ENCODE measurements at places on chromosomes 12 and 14. TPM values are rescaled to one million over a fixed set of nuclear protein-coding genes. Genes with fewer than 3 reads are reported as not detected.

GRCh38 chr14:77338302-77338701 is 17.5 kb downstream of the GSTZ1 start:
- no peaks in the 10 kb centered on the region for H3K36me3 ChIP-seq
- no peak for DNase-seq
- H3K27ac ChIP-seq, result no peak overlapping the region
- H3K4me1 ChIP-seq, result no peaks in the 10 kb centered on the region
- no peaks in the 10 kb centered on the region for H3K27me3 ChIP-seq

The KLHL42 gene
- total RNA-seq, result 7.1 TPM

DNA sequence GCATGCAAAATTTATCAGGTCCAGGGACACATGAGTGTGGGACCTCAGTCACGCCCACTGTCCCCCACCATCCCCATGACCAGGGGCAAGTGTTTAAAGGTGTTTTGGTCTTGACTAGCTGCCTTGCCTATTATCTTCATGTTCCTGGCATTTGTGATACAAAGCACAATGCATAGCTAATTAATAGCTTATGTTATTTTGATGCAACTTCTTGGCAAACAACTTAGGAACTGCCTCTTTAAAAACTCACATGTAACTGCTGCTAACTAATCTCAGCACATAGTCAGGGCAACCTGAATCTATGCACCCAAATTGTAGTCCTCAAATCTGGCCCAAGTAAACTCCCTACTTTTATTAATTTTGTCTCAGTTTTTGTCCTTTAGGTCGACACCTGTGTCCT is 7.4 kb upstream of the OR6J1 start:
- H3K27me3 ChIP-seq, result no peaks in the 10 kb centered on the region
- no peaks in the 10 kb centered on the region for H3K4me1 ChIP-seq
- no peaks in the 10 kb centered on the region for H3K36me3 ChIP-seq
- no peak overlapping the region for H3K27ac ChIP-seq
- no peak for DNase-seq

The NELL2 gene
- total RNA-seq, result 0.42 TPM

DNA sequence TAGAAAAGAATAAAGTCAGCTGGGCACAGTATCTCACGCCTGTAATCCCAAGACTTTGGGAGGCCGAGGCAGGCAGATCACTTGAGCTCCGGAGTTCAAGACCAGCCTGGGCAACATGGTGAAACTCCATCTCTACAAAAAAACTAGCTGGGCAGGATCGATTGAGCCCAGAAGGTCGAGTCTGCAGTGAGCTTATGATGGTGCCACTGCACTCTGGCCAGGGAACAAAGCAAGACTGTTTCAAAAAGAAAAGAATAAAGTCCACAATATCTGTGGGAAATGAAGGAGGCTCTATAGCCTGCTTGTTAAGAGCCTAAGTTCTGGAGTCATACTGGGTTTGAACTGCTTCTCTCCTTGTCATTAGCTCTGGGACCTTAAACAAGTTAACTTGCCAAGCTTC is 7.9 kb downstream of the MAPK1IP1L start:
- H3K36me3 ChIP-seq, result peaks cover 79% of the 10 kb centered on the region
- H3K4me1 ChIP-seq, result peaks cover 73% of the 10 kb centered on the region
- no peak overlapping the region for H3K27ac ChIP-seq
- DNase-seq, result no peak
- H3K27me3 ChIP-seq, result no peaks in the 10 kb centered on the region
- H3K4me3 ChIP-seq, result no peak overlapping the region

DNA sequence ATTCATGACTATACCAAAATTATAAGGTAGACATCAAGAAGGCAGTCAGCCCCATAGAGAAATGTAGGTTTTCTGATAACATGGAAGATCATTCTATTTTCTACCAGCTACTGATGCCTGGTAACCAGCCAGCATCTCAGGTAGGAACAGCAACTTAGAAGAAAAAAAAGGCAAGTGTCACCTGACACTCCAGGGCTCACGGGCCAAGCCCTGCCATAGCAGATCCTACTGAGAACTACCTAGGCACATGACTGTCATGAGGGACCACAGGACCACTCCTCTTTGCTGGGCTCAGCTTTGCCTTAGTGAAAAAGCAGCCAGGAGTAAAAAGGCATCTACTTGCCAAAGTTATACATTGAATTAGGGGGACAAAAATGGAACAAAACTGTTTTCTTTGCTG is 33.4 kb downstream of the CORO1C start:
- H3K27ac ChIP-seq, result no peak overlapping the region
- H3K4me1 ChIP-seq, result peaks cover 43% of the 10 kb centered on the region
- no peak overlapping the region for H3K4me3 ChIP-seq
- no peak for DNase-seq
- H3K36me3 ChIP-seq, result no peaks in the 10 kb centered on the region

The GALNT6 gene
- 1.7 TPM for total RNA-seq

Data from heart right ventricle (tissue), 16 donors.